Tibial artery (tissue), 4 donors: ENCODE measurements at places on chromosomes 12 and 14.
A peak's percentile ranks its signal among the peaks of the same experiment; 100 is the strongest.

- H3K27me3 ChIP-seq: no peaks in the 10 kb centered on the region
- no peak for DNase-seq
- H3K4me3 ChIP-seq: no peak overlapping the region
- no peaks in the 10 kb centered on the region for H3K4me1 ChIP-seq
These were observed 15.3 kb upstream of the WDR20 start for GRCh38 chr14:102124419-102124818.

DNA sequence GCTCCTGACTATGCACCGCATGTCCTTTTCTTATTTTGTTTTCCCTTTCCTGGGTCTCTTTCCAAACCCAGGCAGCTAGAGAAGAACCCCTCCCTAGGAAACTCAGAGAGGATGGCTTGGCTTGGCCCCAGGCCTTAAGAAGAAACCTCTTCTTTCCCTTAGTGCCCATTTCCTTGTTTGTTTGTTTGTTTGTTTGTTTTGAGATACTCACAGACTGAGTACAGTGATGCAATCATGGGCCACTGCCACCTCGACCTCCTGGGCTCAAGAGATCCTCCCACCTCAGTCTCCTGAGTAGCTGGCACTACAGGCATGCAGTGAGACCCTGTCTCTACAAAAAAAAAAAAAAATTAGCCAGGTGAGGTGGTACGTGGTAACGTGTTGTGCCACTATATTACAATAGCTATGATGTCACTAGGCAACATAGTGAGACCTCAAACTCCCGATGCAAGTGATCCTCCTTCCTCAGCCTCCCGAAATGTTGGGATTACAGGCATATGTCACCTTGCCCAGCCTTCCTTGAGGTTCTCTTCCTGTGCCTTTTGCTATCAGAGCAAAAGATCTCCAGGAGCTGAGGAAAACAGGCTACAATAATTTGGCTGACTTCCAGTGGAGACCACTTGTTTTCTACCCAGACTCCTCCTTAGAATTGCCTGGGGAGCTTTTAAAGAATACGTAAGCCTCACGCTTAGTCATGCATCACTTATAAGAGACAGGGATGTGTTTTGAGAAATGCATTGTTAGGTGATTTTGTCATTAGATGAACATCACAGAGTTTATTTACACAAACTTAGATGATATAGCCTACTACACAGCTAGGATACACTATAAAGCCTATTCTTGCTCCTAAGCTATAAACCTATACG is 34.5 kb upstream of the LGALS3 start:
- no peak overlapping the region for H3K27ac ChIP-seq
- no peaks in the 10 kb centered on the region for H3K27me3 ChIP-seq
- no peak for DNase-seq
- H3K36me3 ChIP-seq: no peaks in the 10 kb centered on the region
- H3K4me1 ChIP-seq: peaks cover 9% of the 10 kb centered on the region

DNA sequence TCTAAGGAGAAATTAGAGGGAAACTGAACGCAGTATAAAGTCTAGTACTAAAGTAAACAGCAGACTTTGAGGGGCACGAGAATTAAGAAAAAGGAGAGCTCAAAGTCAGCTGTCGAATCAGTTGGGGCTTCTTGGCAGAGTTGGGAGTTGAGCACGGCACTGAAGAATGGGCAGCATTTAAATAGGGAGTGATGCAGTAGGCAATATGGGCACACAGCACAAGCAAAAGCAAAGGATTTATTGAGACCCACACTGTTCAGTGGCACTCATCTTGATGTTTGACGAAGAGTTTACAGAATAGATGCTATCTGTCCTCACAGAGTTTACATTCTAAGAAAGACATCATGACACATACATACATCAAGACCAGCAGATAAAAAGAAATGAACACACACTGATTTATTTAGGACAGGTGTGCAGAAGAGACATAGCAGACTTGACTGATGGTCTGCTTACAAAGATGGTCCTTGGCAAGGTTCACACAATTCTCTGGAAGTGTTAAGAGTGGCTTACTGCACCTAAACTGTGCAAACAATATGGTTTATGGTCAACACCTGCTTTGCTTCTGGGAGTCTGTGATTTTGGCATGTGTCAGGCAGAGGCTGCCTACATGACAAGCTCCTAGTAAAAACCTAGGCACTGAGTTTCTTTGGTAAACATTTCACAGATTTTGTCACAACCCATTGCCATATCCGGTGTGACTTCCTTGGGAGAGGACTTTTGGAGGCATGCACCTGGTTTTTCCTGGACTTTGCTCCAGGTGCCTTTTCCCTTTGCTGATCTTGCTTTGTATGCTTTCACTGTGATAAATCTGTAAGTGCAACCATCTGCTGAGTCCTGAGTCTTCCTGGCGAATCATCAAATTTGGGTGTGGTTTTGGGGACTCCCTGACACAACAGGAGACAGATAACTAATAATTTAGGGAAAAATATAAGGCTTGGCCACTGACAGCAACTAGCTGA is 26.3 kb downstream of the ALKBH1 start:
- H3K4me3 ChIP-seq: no peak overlapping the region
- H3K36me3 ChIP-seq: peaks cover 24% of the 10 kb centered on the region
- DNase-seq: no peak
- no peaks in the 10 kb centered on the region for H3K27me3 ChIP-seq
- peaks cover 14% of the 10 kb centered on the region for H3K4me1 ChIP-seq

DNA sequence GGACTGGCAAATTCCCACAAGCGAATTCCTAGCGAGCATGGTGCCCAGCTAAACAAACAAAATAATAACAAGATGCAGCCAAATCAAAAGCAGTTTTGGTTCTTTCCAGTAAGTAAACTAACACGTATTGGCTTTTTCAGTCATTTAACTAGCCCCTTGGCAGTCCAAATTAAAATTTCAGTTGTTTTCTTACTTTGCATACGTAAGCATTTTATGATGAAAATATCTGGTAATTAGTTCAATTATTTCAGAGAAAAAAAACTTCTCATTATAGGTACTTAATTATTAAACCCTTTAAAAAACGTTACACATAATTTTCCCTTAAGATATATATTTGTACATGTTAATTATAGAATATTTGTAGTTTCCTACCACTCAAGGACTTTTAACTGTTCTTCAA is 70.1 kb downstream of the ST8SIA1 start:
- no peaks in the 10 kb centered on the region for H3K27me3 ChIP-seq
- DNase-seq: no peak
- H3K36me3 ChIP-seq: no peaks in the 10 kb centered on the region
- H3K4me1 ChIP-seq: no peaks in the 10 kb centered on the region
- no peak overlapping the region for H3K4me3 ChIP-seq

- peaks cover 48% of the 10 kb centered on the region for H3K4me1 ChIP-seq
- peak overlapping the region; percentile 97 for H3K27ac ChIP-seq
- peak overlapping the region; percentile 37 for H3K4me3 ChIP-seq
- H3K27me3 ChIP-seq: no peaks in the 10 kb centered on the region
- no peaks in the 10 kb centered on the region for H3K36me3 ChIP-seq
- no peak for DNase-seq
These were observed 7.0 kb upstream of the UBC start for GRCh38 chr12:124921200-124922031.

DNA sequence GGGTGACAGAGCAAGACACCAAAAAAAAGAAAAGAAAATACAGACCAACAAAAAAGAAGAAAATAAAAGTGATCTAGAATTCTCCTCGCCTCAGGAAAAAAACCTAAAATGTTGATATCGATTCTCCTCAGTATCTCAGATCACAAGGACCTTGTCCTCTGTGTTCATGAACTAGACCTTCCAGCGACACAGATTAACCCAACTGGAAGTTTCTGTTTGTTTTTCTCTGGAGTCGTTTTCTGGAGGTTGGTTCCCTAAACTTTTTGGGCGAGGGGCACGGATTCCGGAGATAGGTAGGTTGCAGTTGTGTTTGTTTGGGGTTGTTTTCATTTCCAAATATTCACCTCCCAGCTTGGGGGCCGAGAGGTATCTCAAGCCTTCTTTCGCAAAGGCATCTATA is 559 bp upstream of the RFC5 start:
- H3K27me3 ChIP-seq: no peaks in the 10 kb centered on the region
- no peak overlapping the region for H3K27ac ChIP-seq
- H3K4me3 ChIP-seq: peak overlapping the region; percentile 65
- DNase-seq: no peak

- H3K27me3 ChIP-seq: no peaks in the 10 kb centered on the region
- no peak for DNase-seq
- H3K4me3 ChIP-seq: no peak overlapping the region
- no peak overlapping the region for H3K27ac ChIP-seq
These were observed 177.3 kb upstream of the NUDT4 start for GRCh38 chr12:93200291-93200917.

- H3K4me1 ChIP-seq: peaks cover 28% of the 10 kb centered on the region
- H3K36me3 ChIP-seq: no peaks in the 10 kb centered on the region
- H3K4me3 ChIP-seq: no peak overlapping the region
- no peaks in the 10 kb centered on the region for H3K27me3 ChIP-seq
- no peak for DNase-seq
- no peak overlapping the region for H3K27ac ChIP-seq
These were observed 38.9 kb downstream of the DAD1 start for GRCh38 chr14:22549981-22550673.

DNA sequence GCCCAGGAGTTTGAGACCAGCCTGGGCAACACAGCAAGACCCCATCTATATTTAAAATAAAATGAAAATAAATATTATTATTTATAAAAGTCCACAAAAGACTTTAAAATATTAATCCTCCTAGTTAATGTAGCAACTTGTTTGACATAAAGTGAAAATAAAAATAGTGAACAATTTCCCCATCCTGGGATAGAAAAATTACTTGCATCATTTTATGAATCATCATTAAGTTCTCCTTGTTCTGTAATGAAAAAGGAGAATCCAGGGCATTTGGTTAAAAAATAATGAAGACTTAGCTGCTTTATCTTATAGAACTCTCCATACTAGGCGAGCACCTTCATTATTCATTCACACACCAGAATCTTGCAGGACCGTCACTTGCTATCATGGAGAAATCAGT is 66.1 kb downstream of the ELK3 start:
- no peak overlapping the region for H3K4me3 ChIP-seq
- H3K36me3 ChIP-seq: peaks cover 9% of the 10 kb centered on the region
- no peaks in the 10 kb centered on the region for H3K27me3 ChIP-seq
- DNase-seq: no peak
- peaks cover 16% of the 10 kb centered on the region for H3K4me1 ChIP-seq

DNA sequence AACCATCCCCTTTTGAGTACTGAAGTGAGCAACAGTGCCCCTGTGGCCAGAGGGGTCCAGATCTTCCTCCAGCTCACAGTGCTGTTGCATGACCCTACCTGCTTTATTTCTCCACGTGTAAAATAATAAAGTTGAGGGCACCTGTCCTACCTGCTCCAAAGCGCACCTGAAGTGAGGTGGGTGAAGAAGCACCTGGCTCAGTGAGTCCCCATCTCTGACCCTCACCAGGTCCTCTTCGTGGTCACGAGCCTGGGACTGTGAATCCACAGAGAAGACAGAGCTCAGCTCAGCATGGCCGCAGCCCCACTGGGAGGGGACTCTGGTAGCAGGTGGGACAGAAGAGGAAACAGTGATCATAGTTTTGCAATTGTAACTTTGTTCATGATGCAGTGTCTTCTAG is 976.7 kb upstream of the TMEM132C start:
- no peak overlapping the region for H3K4me3 ChIP-seq
- no peaks in the 10 kb centered on the region for H3K36me3 ChIP-seq
- no peak for DNase-seq
- no peaks in the 10 kb centered on the region for H3K4me1 ChIP-seq
- no peak overlapping the region for H3K27ac ChIP-seq

GRCh38 chr12:62668782-62669181 is 202.2 kb downstream of the MON2 start:
- H3K4me3 ChIP-seq: no peak overlapping the region
- H3K27me3 ChIP-seq: no peaks in the 10 kb centered on the region
- no peaks in the 10 kb centered on the region for H3K4me1 ChIP-seq
- no peak overlapping the region for H3K27ac ChIP-seq
- DNase-seq: no peak

DNA sequence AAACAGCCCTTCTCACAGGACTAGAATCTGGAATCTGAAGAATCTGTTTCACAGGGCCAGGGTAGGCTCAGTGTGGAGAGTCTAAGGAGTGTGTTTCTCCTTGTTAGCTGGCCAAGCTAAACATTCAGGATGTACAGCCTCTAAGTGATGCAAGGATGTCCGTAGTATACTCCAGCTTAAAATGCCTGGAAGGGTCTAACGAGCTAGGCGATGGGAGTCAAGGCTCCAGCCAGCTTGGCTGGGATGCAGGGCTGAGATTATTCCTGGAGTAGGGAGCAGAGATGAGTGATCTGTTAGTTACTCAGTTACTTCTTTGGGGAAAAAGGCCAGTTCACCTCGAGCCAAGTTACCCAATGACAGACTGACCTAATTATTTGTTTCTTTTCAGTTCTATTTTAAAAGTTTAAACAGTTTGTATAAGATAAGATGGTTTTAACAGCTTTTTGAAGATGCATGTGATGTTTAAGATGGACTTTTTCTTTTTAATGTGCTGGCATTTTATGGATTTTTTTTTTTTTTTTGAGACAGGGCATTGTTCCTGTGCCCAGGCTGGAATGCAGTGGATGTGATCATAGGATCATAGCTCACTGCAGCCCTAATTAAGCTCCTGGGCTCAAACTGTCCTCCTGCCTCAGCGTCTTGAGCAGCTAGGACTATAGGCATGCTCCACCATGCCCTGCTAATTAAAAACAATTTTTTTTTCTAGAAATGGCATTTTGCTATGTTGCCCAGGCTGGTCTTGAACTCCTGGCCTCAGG is 41.1 kb downstream of the SYNE2 start:
- H3K4me3 ChIP-seq: no peak overlapping the region
- no peaks in the 10 kb centered on the region for H3K36me3 ChIP-seq
- H3K27ac ChIP-seq: peak overlapping the region; percentile 73
- no peaks in the 10 kb centered on the region for H3K27me3 ChIP-seq
- peak; percentile 89 for DNase-seq
- H3K4me1 ChIP-seq: peaks cover 85% of the 10 kb centered on the region

DNA sequence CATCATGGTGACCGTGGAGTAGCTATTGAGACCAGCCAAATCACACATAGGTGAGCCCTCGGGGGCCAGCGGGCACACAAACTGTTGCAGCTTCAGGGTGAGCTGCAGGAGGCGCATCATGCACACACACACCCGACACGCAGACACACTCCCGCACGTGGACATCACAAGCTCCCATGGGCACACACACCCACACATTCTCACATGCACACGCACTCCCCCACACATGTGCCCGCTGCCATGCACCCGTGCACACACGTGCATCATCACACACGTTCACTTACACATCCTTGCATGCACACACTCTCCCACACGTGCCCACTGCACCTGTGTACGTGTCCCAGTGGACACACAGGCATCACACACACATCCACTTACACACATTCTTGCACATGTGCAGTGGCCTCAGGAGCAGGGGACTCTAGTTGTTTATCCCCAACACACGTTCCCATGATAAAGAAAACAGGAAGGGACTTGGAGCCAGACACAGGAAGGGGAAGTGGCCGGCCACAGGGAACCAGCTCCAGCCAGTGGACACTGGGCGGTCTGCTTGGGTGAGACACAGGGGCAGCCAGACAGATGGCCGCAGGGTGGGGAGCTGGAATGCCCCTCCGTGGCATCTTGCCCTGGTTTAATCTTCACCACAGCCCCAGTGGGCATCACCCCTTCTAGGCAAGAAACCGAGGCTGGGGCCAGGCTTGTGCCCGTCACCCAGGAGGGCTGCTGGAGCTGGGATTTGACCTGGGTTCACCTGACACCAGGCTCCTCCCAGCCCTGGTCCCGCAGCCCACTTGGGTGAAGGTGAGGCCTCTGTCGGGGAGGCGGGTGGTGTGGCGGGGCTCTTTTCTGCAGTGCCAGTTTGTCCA is 49.7 kb downstream of the CYP46A1 start:
- H3K4me3 ChIP-seq: no peak overlapping the region
- DNase-seq: peak; percentile 79
- no peaks in the 10 kb centered on the region for H3K36me3 ChIP-seq
- H3K27ac ChIP-seq: no peak overlapping the region

GRCh38 chr14:104226421-104227383 is 88.3 kb downstream of the KIF26A start:
- H3K4me3 ChIP-seq: no peak overlapping the region
- no peak for DNase-seq
- no peaks in the 10 kb centered on the region for H3K27me3 ChIP-seq
- no peaks in the 10 kb centered on the region for H3K4me1 ChIP-seq
- H3K27ac ChIP-seq: no peak overlapping the region
- H3K36me3 ChIP-seq: no peaks in the 10 kb centered on the region
